ENCODE measurements at places on chromosomes 7 and 10.

DNA sequence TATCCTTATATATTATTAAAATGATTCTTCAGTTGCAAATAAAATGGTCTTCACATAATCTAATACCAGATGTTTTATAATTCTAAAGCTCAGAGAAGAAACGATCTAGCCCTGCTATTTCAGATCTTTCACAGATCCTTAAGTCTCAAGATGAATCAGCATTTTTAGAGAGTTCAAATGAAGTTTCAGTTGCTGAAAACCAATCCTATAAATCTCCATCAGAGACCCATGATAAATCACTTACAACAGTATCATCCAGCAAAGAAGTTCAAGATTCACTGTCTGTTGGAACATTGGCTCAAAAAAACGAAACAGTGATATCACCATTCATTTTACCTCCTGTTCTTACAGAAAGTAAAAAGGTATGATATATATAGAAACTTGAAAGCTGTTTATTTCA, 137.0 kb downstream of the CCDC7 start:
- DNase-seq, result no peak

GRCh38 chr10:43043773-43044447, 33.0 kb upstream of the RET start:
- DNase-seq, result no peak

DNA sequence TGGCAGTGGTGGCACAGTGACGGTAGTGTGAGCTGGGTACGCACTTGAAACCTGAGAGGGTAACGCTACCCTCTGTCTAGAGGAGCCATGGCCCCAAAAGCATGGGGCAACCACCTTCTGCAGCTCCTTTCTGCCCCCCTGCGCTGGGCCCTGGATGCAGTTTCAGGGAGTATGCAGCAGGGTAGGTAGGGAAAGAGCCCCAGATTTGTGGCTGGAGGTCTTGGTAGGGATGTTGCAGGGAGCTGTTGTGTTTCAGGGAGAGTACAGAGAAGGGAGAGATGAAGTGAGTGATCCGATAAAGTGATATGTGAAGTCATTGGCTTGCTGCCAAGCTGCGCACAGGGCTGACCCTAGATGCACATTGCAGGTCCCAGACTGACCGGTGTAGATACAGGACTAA, 2.7 kb upstream of the PGAM2 start:
- no peak for DNase-seq

GRCh38 chr10:88473989-88474883, 108.9 kb downstream of the RNLS start:
- DNase-seq, result no peak

- DNase-seq, result peak; percentile 4
These were observed 23.9 kb downstream of the OPALIN start for GRCh38 chr10:96334616-96335526.

DNA sequence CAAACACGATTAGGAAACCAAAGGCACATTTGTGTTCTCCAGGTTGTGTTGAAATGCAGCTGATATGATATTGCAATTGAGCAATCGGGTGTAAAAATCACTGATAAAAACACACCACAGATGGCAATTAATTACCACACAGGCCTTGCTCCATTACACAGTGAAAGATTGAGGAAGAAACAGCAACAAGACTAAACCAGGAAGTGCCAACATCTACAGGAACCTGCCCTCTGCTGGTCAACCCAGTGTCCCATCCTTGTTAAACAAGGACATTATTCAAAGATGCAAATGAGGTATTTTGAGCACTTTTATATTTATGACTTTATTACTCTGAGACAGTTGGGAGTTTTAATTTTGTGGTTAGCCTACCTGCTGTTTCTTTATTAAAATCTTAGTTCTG, 765.6 kb upstream of the GHITM start:
- no peak for DNase-seq

- DNase-seq, result no peak
These were observed 603.2 kb downstream of the MAGI2 start for GRCh38 chr7:78850093-78850740.

GRCh38 chr7:137893143-137893742, 46.5 kb upstream of the DGKI start:
- no peak for DNase-seq

DNA sequence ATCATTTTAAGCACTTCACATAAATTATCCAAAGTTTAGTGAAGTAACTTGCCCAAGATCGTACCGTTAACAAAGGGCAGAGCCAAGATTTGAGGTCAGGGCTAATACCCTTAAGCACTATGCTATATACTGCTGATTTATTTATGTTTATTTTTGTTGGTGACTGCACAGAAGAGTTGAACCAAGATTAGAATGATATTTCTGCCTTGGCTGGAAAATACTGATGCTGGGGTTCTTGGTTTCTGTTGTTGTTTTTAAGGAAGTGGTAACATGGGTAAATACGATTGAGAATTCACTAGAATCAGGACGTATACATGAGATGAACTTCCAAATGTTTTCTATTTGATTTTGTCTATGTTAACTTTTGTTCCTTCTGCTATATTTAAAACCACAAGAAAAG, 9.3 kb downstream of the ADD3 start:
- DNase-seq, result no peak

DNA sequence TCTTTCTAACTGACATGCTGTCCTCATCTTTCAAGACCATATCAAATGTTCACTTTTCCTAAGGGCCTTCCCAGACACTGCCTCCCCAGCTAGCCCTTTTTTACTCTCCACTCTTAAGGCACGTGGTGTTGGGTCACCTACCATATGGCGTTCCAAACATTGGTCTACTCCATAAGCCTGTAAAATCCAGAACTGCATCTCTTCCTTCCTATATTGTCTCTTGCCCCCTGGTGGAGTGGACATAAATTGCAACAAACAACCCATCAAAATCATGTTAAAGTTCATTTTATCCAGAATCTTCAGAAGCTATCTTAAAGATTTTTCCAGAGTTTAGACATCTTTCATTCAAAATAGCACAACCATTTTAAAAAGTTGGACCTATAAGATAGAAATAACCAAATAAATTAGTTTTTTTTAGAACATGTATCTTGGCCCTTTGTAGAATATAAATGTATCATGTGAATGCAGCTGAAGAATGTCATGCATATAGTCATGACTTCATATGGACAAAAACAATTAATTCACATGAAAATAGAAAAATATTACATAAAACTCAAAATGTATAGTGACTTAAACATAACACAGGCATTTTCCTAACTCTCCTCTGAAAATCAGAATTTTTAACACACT, 180.6 kb upstream of the CHRM2 start:
- no peak for DNase-seq

DNA sequence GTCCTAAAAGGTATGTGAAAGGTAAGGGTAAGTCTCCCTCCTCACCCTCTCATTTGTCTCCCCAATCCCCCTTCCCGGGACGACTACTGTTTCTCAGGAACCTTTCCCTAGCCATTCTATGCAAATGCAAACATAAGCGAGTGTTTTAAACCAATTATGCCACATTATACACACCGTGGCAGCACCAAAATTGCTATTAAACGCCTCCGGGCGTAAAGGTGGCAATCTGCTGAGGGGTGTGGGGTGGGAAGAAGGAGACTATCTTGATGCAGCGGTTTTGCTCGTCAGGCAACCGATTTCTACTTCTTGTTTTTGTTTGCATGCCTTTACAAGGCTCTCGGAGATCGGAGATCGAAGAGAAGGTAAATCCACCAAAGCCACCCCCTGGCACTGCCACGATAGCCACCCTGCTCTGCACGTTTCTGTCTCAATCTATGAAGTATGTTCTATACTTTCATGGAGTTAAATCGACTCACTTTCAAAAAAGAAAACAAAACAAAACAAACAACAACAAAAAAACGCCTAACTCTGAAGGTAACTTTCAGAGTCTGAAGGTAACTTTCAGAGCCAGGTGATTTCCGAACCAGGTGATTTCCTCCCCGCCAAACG, 46.0 kb upstream of the CDK1 start:
- peak; percentile 59 for DNase-seq

DNA sequence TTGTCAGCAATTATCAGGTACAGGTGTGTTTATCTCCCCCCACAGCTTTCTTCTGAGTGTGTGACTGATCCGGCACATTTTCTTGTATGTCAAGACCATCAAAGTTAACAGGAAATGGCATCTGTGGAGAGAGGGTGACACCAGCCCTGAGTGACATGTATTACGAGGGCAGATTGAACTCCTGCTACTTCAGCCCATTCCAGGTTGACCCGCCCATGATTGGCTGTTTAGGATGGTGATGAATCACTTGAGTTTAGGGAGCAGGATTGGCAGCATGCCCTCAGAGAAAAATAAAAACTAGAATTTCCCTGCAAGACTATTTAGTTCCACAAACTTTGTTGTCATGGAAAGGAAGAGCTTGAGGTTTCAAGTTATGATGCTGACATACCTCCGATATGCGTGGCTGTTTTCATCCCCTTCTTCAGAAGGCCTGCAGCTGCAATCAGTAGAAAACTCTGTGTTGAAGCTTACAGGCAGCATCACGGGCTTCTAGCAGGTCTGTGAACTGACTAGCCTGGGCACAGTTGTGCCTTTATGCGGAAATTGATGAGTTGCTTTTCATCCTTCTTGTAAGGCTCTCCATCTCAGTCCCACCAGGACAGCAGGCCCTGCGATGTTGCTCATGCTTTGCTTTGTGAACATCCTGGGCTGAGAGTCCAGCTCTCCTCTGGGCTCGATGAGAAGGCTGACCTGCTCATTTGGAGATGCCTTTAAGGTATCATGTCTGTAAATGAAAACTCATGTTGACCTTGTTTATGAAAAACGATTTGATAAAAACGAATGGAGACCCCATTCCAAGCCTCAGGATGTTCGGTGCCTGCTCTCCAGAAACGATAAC, 8.0 kb upstream of the CELF2 start:
- DNase-seq, result peak; percentile 2

- no peak for DNase-seq
These were observed 3.0 kb upstream of the DMBT1 start for GRCh38 chr10:122557516-122557915.

DNA sequence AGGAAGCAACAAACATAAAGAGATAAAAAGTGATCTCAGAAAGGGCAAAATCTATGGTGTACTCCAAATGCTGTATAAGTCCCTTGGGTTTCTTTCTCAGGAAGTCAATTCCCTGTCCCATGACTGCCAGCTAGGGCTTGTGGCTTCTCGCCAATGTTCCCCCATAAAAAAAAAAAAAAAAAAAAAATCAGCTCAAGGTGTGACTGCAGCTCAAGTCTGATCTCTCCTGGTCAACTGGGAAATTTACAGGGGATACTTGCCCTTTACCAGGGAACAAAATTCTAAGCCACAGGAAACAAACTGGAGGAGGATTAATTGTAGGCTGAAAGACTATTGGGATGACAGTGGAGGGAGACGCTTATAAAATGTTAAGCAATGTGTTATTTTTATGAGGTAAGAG, 76.0 kb downstream of the PCGF5 start:
- no peak for DNase-seq

- no peak for DNase-seq
These were observed 482 bp upstream of the ERCC6 start for GRCh38 chr10:49539320-49539885.

DNA sequence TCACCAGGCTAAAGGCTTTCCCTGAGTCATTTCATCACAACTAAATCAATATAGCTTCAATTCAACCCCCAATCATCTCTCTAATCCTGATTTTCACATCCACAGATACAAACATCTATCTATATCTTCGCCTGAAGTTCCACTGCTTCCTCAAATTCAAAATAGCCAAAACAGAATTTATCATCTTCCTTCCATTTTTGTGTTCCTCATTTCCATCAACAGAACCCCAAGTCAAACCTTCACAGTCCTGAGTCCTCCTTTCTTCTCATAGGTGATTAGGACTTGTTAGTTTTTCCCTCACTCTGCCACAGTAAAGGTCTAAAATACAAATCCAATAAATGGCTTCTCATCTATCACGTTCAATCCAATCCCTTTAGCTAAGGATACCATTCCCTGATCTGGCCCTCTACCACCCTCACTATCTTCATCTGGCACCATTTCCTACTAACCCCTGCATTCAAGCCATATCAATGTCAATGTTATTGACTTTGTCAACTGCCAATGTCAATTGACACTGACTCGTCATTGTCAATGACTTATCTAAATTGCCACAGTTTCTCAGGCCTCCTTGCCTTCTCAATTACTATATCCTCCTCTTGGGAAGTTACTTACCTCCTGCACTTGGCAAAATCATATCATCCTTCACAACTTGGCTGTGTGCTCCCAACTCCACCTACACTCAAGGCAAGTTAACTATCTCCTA, 2.6 kb downstream of the HYCC1 start:
- no peak for DNase-seq

DNA sequence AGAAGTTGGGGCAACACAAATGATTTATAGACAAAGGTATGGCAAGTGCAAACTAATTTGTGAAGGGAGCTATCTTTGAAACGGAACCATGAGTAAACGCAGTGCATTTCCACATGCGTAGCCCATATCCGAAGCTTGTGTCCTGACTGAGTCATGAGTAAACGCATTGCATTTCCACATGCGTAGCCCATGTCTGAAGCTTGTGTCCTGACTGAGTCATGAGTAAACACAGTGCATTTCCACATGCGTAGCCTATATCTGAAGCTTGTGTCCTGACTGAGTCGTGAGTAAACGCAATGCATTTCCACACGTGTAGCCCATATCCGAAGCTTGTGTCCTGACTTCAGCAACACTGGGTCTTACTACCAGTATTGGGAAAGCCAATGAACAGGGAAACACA, 95.0 kb downstream of the CELF2 start:
- DNase-seq, result no peak

DNA sequence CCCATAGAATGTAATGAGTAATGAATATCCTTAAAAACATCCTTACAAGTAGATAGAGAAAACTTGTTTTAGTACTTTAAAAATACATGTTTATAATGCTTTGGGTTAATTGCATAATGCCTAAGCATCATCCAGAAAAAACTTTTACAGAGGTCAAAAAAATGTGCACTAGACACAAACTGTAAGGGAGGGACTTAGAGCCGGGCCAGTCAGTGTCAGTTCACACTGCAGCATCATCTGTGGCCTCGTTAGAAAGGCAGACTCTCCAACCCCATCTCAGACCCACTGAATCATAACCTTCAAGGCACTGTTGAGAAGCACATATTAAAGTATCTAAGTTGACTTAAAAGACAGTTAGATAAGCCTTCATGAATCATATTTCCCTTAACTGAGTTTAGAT, 230.1 kb upstream of the PRPS1L1 start:
- DNase-seq, result no peak

- DNase-seq, result no peak
These were observed 142.5 kb upstream of the PPP2R2D start for GRCh38 chr10:131758062-131758938.

- DNase-seq, result no peak
These were observed 95.3 kb downstream of the CPED1 start for GRCh38 chr7:121083790-121084251.

- no peak for DNase-seq
These were observed 75.1 kb downstream of the NOD1 start for GRCh38 chr7:30403477-30403876.

DNA sequence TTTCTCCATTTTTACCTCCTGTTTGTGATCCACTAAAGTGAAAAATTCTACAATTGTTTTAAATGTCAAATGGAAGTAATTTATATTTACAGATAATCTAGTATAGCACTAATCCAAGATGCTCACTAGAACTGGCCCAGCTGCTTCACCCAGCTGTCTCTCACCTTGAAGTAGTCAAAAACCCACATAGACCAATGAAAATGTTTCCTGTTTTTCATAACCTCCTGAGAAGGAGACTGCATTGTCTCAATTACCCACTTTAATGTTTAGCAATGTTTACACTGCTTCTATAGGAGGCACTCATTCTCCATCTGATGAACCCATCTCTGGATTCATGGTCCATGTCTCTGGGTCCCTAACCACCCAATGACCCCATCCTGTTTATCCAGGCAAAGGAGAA, 56.1 kb upstream of the ADO start:
- DNase-seq, result no peak
